ENCODE measurements at places on chromosomes 6 and 20. TPM values are rescaled to one million over a fixed set of nuclear protein-coding genes. Genes with fewer than 3 reads are reported as not detected.

GRCh38 chr6:111973118-111973761 lies 80.7 kb upstream of the CCN6 start:
- DNase-seq = peak; percentile 93

GRCh38 chr20:4415281-4415680 lies 306.4 kb upstream of the PRND start:
- DNase-seq = no peak

FRK gene
- total RNA-seq = 1.9 TPM

GRCh38 chr20:36399147-36399968 lies 93.2 kb downstream of the DLGAP4 start:
- peak; percentile 52 for DNase-seq

DNA sequence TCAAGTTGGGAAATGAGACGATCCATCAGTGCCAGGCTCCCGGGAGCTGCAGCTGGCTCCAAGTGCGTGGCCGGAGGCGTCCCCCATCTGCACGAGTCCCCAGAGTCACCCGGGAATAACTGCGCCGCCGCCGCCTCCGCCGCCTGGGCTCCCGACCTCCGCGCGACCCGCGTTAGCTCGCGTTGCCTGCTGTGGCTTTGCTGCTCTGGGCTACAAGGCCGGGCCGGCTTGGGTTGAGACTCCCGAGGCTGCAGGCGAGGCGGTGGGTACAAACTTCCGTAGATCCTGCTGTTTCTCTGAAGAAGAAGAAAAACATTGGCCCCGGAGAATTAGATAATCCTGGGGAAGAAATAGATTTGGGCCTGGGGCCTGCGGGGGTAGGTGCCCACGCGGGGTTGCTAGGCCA lies 7.4 kb upstream of the LAMP5 start:
- DNase-seq = no peak

GRCh38 chr6:47663462-47664216 lies 34.7 kb upstream of the ADGRF4 start:
- DNase-seq = no peak

- no peak for DNase-seq
Observed at GRCh38 chr6:145763742-145764141, 28.4 kb upstream of the EPM2A start.
